Calu3 (cell line): ENCODE measurements at places on chromosomes 5 and 9.
A peak's percentile ranks its signal among the peaks of the same experiment; 100 is the strongest.

DNA sequence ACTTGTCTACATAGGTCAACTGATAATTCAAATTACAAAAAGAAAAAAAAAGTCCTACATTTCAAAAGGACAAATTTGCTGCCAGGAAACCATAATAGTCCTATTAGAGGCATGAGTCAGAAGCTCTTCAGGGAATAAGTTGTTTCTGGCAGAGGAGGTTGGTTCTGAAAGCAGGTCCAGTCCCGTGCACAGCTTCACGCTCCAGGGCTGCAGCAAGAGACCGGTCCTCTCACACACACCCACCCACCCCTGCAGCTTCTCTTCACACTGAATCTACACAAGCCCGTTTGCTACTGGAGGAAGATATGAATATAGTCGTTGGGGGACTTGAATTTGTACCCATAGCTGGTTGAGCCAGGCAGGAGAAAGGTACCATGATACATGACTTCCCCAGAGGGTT, 36.9 kb upstream of the SLC1A3 start:
- DNase-seq: no peak

DNA sequence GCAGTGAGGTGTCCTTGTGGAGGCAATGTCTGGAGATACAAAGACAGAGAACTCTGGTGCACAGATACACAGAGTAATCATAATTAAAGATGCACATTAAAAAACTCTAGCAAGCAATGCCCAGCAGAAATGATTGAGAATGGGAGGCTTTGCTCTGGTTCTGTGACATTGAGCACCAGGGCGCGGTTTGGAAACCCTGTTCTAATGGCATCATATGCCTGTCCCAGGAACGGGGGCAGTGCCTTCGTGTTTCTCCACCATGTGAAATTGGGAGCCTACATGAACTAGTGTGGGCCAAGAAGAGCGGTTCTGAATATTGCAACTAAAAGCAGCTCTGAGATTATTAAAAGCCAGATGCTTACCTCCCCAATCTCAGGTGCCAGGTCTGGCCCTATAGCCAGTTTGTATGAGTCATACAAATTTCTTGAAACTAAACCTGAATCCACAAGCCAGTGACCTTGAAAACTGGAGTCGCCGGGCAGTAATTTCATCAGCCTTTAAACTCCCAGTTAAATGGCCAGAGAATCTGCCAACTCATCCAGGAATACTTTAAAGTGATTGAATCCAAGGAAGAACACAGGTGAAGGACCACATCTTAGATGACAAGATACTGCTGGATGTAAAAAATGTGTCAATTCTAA, 22.2 kb upstream of the CTSL start:
- no peak for DNase-seq

DNA sequence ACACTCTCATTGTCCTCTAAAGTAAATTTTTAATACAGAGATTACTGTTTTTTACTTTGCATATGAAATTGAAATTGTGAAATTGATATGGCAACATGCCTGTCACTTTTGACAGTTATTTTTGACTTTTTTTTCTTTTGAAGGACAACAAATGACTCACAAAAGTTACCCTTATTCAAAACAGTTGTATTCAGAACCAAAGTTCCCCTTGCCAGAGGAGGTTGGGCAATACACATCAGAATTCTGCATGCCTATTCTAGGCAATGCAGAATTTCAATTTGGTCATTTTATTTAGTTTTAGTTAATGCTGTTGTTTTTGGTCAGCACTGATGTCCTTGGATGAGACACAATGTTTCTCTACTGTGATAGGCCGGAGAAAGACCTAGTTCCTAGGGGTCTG, 299.1 kb upstream of the PRR16 start:
- DNase-seq: no peak

GRCh38 chr5:72922422-72922821, 33.4 kb upstream of the FCHO2 start:
- no peak for DNase-seq

- DNase-seq: no peak
Measured at GRCh38 chr5:65828022-65828896, 98.1 kb upstream of the ERBIN start.

- DNase-seq: no peak
Measured at GRCh38 chr5:170378740-170379139, 10.4 kb downstream of the KCNMB1 start.

- peak; percentile 87 for DNase-seq
Measured at GRCh38 chr9:134379831-134380365, 53.6 kb downstream of the RXRA start.

GRCh38 chr9:8259028-8259427, 459.4 kb upstream of the DMAC1 start:
- DNase-seq: no peak

GRCh38 chr9:3809724-3810123, 283.9 kb upstream of the RFX3 start:
- DNase-seq: peak; percentile 20

DNA sequence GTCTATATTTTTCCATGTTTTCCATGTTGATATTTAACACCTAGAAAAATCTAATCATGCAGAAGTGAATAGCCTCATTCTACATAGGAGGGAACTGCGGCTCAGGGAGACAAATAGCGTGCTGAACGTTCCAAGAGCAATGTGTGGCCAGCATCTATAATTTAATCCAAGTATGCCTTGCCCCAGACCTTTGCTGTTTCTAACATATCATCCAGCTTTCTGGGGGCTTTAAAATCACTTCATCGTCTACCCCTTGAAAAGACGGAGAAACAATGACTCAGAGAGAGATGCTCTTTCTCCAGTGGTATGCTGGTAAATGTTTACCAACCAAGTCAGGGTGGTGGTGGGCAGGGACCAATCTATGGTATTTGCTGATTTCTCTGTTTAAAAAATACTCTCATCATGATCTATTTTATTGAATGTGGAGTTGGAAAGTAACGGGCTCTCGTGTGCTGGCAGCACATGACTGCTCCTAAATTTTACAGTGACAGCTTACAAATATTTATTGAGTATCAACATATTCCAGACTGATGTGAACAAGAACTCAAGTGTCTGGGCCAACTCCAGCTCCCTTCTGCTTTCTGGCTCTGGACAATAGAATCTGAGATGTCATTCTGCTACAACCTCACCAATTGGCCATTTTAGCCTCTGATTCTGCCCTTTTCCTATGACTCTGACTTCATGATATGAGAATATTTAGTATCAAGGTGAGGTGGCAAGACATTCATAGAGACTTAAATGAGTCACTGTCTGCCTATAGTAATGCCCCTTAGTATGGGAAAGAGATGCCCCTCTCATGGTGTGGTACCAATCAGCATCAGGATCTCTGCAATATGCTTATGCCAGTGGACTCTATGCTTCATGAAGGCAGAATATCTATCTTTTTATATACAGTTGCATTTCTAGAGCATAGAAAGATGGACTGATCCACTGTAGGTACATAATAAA, 407.4 kb upstream of the TNC start:
- no peak for DNase-seq

- no peak for DNase-seq
Measured at GRCh38 chr9:87722393-87723088, 3.4 kb upstream of the CTSL start.
